ENCODE measurements at places on chromosomes 6 and 20.
A peak's percentile ranks its signal among the peaks of the same experiment; 100 is the strongest.

GRCh38 chr6:30707281-30707850 is 9.7 kb downstream of the MDC1 start:
- DNase-seq: peak; percentile 87

DNA sequence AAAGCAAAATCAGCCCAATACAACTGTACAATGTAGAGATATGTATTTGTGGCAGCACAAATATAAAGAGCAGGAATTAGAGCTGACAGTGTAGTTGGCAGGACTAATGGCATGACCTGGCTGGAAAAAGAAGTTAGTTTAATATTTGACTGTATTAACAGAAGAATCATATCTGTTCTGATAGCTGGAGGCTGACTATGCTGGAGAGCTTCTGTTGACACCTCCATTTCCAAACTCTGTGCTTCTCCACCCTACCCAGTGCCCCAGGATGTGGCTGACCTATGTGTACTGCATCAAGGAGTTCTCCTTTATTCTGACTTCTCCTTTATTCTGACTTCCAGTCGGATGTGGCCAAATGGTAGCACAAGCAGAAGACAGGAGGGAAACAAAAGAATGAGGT is 299.3 kb downstream of the PKHD1 start:
- no peak for DNase-seq

DNA sequence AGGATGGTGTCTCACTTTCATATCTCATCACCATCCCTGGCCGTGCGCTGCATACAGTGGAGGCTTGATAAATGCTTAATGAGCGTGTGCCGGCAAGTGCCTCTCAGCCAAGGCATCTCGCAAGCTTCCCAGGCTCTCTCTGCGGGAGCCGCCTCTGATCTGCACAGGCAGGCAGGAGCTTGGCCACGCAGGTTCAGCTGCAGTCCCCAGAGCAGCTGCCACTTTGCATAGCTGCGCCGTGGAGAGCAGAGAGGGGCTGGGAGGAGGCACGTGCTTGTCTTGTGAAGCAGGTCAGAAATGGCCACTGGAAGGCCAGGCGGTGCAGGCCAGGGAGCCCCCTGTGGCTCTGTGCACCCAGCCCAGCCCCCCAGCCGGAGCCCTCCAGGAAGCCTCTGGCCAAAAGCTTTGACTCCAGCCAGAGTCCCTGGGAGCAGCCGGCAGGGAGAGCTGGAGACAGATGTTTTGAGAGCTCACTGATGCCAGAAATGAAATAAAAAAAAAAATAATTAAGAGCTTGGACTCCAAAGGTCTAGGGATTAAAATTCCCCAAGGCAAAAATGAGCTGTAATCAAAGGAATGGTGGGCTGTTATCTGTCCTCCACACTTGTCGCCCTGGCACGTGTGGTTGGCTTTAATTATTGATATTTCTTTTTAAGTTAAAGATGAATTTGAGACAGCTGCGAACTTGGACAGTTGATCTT is 377.0 kb downstream of the CDH4 start:
- DNase-seq: no peak

DNA sequence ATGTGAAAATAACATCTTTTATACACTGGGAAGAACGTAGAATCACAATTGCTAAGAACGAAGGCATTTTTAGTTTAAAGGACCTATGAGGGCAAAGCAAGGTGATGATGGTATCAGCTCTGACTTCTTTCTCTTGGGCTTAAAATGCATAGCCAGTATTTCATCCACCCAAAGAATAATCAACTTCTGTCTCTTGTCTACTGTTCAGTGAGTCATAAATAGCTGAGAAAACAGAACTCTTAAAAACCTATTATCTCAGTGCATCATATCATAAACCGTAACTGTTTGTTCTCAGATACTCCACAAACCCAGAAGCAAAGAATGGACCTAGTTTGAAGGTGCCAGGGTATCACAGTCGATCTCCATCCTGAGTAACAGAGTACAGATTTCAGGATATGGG is 5.2 kb downstream of the PHF10 start:
- no peak for DNase-seq

All from NCI-H510A treated with DMSO at 0.1 percent for 48 hours (cell line).